Motor neuron (in vitro differentiated cells): ENCODE measurements at places on chromosomes 6 and 20.

DNA sequence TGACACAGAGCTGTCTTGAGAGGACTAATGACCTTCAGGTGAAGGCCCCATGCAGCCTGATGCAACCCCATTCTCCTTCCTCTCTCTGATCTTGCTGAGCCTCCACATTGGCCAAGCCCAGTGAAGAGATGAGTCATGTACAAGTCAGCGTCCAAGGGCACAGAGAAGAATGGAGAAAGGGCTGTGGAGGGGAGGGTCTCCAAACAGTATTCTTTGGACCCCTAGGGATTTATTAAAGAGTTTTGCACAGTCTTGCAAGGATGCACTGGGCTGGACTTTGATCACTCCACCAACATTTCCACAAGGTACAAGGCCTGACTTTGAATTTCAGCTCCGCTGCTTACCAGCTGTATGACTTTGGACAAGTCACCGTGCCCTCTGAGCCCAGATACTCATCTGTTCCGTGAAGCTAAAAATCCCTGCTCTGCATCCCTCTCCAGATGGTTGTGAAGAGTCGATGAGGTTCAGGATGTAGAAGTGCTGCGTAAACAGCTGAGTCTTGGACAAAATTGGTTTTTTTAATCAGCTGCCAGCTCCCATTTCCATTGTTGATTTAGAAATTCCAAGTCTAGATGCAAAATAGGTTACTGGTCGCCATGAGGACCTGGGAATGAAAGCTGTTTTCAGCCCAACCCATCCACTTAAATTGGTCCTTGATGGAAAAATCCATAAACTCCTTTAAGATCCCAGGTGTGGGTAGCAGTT, 14.1 kb upstream of the KCNG1 start:
- no peak for ATAC-seq

GRCh38 chr20:44851545-44851944, 34.0 kb upstream of the YWHAB start:
- ATAC-seq: no peak

- ATAC-seq: peak; percentile 5
Observed at GRCh38 chr6:149895833-149896271, 2.1 kb downstream of the RAET1E start.

GRCh38 chr20:40797425-40797824, 108.4 kb upstream of the MAFB start:
- ATAC-seq: no peak

DNA sequence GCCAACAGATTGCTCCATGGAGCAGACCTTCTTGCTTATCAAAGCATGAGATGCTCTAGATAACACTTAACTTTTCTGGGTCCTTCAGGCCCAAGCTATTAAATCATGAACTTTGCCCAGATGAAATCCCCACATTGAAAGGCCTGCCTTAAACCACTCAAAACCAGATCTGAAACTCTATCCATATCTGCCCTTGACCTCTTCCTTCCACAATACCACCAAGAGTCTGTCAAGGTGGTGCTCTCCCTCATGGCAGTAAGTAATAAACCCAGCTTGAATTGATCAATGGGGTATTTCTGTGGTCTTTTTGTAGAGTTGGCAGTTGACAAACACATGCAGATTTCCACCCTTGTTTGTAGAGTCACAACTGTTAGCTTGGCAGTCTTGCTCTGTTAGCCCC, 135.5 kb downstream of the ISM1 start:
- ATAC-seq: no peak

DNA sequence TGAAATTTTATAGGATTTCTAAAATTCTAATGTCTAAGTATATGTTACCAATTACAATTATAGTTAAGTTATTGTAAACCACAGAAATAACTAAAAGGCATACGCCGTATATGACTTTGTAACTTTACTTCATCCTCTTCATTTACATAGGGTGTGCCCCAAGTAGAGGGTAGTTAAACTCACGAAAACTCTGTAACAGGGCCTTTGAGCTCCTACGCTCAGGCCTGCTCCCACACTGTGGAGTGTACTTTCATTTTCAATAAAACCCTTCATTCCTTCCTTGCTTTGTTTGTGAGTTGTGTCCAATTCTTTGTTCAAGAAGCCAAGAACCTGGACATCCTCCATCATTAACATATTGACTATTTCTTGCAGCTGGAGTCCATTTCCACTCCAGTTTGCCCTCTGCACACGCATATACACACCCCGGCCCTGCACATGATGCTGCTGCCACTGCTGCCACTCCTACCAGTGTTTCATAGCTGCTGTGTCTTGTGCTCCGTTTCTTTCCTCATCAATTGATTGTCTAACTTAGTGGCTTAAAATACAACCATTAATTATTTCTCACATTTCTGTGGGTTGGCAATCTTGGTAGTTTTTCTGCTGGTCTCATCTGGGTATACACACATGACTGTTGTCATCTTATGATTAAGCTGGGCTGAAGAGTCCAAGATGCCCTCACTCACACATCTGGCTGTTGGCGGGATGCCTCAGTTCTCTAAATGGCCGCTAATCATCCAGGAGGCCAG, 33.0 kb upstream of the SCP2D1 start:
- ATAC-seq: peak; percentile 53

DNA sequence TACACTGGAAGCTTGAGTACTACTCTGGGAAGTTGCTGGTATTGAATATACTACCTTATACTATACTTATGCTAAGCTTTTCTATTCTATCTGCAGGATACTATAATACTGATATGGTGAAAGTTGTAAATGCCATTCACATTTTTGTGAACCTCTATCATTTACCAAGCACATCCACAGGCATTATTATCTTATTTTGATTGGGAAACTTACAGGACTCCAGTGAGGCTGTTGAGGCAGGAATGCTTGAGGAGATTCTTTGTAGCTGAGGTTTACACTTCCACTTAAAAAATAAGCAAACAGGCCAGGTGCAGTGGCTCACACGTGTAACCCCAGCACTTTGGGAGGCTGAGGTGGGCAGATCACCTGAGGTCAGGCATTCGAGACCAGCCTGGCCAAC, 442.9 kb downstream of the QKI start:
- no peak for ATAC-seq

DNA sequence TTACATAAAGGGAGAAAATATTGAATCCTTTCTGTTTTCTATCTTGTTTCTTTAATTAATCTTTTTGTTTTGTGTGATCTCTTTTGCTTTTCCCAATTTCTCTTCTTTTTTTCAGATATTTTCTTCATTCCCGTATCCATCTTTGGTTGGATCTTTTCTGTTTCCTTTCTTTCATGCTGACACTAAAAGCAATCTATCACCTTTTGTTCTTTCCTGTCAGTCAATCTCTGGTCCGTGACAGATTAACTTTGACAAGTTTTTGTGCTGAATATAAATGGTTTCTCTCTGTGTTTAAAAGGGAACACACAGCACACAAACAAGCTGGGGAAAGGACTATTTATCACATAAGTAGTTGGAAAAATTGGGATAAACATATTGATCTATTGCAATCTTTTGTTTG, 162.8 kb downstream of the GRM1 start:
- ATAC-seq: no peak

DNA sequence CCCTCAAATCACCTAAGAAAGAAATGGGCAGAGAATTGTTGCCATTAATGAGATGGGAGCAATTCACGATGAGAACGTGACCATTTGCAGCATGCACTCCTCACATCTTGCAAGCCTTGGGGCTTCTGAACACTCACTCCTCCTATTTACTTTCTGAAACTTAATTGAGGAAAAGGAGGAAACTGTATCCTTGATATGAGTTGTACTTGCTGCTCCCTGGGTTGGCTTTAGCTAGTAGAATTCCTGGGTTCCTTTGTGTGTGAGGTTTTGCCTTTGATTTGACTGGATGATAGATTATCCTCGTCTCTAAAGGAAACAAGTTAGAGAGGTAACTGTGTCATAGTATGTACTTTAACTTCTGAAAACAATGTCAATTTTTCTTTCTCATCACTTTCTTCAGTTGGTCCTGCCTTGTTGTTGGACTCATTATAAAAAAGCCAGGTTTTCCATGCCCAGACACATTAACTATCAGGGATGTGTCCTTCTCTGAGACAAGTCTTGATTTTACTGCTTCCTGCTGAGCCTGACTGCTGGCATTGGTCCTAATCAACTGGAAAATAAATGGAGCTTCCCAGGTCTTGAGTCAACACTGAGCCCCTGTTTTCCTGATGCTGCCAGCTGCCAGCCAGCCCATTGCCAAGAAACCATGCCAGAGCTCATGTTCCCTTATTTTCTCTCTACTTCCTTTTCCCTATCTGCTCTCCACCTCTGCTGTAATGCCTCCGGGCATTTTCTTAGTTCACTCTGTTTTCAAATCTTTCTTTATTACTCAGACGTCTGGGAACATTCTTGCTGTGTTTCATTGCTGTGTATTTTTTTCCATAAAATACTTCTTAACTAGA, 6.0 kb upstream of the MRAP2 start:
- peak; percentile 58 for ATAC-seq

DNA sequence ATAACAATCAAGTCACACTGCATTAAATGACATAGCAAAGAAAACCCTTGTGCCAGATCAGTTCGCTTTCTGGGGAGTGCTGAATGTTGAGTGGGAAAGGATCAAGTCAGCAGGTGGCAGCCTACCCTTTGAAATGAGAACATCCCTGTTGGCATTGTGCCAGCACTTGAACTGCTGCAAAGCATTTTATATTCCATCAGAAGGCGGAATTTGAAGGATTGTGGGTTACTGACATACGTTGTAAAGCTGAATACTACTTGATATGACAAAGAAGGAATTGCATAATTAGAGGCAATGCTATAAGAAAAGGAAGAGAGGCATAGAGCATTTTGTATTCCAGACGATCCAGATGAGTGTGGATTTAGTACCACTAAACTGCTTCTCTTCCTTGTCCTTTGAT, 26.5 kb downstream of the BCKDHB start:
- peak; percentile 42 for ATAC-seq

DNA sequence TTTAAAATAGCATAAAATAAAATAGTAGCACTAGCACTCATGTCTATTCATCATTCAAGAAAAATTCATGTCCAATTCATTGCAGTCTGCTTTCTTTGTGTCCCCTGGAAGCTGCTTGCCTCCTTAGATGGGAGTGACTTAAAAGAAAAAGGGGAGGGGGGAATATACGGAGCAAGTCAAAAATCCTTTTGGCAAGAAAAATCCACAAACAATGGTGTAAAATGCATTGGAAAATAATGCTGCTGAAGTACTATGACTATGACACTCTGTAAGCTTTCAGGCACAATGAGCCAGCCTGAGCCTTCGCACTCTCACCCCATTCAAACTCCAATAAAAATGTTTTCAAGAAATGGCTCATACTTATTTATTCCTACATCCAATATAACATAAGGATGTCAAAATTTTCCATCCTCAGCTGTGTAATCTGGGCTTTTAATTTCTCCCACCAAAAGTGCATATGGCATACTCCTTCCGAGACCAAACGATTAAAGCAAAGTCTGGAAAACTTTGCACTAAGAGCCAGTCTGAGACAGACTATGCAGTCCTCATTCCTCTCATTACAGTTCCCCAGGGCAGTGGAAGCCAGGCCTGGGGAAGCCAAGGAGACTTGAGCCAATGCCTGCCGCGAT, 790 bp downstream of the NEDD9 start:
- no peak for ATAC-seq
